ENCODE measurements at places on chromosomes 7 and 10.

- DNase-seq = no peak
Measured at GRCh38 chr7:134293002-134293740, 23.6 kb downstream of the SLC35B4 start.

GRCh38 chr10:97355571-97355975 is 21.0 kb upstream of the FRAT2 start:
- DNase-seq = no peak

DNA sequence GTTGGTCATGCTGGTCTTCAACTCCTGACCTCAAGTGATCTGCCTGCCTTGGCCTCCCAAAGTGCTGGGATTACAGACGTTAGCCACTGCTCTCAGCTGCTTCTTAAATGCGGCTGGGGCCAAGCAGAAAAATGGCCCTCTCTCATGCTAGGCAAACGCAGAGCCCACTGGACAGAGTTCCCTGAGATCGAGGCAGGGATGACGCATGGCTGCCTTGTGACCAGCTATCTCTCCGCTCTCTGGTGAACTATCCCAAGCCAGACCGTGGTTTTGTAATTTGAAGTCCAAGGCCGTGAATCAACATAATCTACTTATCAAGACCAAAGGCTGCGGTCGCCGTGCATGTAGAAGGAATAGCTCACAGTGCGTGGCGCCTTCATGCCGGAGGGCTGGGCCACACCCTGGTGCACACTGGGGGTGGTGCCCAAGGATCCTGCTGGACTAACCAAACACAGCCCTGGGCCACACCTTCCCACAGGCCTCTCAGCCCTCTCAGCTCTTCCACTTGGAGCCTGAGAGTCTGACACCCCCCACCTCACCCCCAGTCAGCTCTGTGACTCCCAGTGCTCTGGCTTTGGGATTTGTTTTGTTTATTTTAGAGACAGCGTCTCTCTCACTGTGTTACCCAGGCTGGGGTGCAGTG is 88.1 kb upstream of the CUX1 start:
- no peak for DNase-seq

- DNase-seq = no peak
Measured at GRCh38 chr10:114388275-114388674, 16.0 kb downstream of the AFAP1L2 start.

DNA sequence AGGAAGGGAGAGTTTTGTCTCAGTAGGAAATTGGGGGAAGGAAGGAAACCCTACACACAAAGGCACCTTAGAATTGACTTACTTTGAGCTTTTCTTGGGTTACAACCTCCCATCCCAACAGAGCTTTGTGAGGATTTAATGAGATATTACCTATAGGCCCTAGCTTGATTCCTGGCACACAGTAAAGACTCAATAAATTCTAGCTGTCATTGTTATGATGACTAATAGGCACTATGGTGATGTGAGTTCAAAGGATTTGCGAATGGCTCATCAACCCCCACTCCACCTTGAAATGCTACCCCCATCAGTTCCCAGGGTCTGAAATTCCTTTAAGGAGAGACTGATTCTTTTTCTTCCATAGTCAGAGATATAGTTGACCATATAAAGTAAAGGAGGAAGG is 67.9 kb upstream of the SMNDC1 start:
- no peak for DNase-seq

GRCh38 chr7:114051871-114052331 is 133.1 kb upstream of the PPP1R3A start:
- no peak for DNase-seq

- DNase-seq = no peak
Measured at GRCh38 chr10:14429043-14429700, 98.4 kb upstream of the FRMD4A start.

GRCh38 chr7:123024989-123025758 is 29.7 kb upstream of the TAS2R16 start:
- no peak for DNase-seq

GRCh38 chr7:115964799-115965198 is 65.8 kb downstream of the TFEC start:
- no peak for DNase-seq

GRCh38 chr7:74619235-74619860 is 38.2 kb upstream of the GTF2I start:
- no peak for DNase-seq

- DNase-seq = no peak
Measured at GRCh38 chr10:37479469-37479868, 354.1 kb downstream of the ANKRD30A start.

- no peak for DNase-seq
Measured at GRCh38 chr10:12358863-12359564, 9.7 kb downstream of the CAMK1D start.

- DNase-seq = no peak
Measured at GRCh38 chr10:96708456-96708855, 11.9 kb downstream of the PIK3AP1 start.

DNA sequence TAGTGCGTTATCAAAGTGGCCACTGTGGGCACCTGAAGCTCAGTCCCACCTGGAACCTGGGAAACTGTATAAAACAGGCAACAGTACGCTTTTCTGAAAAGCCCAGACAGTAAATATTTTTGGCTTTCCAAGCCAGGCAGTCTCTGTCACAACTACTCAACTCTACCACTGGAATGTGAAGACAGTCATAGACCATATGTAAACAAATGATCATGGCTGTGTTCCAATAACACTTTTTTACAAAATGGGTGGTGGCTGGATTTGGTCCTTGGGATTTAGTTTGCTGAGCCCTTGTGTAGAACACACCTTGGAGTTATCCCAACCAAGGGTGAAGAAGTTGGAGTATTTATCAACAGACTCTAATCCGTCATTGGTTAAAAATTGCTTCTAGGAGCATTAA is 259.9 kb downstream of the SKIDA1 start:
- DNase-seq = no peak

DNA sequence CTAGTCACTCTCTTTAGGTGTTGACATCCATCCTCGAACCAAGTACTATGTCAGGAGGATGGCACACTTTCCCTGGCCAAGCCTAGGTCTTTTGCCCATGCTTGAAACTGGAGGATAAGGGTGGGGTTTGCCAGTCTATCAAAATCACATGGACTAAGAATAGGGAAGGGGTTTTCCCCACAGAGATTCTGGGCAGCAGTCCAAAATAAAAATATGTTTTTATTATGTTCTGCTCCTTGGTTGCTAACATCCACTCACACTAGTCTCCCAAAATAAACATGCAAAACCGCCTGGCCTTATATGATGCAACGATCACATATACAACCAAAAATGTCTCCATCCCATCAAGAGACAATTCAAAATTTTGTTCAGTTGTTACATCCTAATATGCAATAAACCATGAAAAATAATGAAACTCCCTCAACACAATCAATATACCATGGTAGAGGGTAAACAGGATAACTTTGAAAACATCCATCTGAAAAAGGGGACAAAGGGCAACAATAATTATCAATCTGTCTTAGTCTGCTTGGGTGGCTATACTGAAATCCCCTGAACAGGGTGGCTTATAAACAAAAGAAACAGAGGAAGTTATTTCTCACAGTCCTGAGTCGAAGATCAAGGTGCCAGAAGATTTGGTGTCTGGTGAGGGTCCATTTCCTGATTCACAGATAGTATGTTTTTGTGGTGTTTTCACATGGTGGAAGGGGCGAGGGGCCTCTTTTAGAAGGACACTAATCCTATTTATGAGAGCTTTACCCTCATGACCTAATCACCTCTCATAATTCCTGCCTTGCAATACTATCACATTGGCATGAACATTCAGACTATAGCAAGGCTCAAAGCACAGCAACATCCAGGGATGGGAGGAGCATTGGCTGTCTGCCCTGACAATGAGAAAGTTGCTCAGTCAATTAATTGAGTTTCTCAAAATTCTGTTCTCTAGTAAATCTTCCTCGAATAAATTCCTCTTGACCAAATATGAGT is 159.3 kb downstream of the ETV1 start:
- no peak for DNase-seq

GRCh38 chr7:113083816-113084495 is 2.7 kb downstream of the GPR85 start:
- DNase-seq = no peak

GRCh38 chr7:40482845-40483244 is 348.0 kb downstream of the SUGCT start:
- DNase-seq = no peak

- no peak for DNase-seq
Measured at GRCh38 chr7:134870781-134871180, 91.3 kb downstream of the CALD1 start.

DNA sequence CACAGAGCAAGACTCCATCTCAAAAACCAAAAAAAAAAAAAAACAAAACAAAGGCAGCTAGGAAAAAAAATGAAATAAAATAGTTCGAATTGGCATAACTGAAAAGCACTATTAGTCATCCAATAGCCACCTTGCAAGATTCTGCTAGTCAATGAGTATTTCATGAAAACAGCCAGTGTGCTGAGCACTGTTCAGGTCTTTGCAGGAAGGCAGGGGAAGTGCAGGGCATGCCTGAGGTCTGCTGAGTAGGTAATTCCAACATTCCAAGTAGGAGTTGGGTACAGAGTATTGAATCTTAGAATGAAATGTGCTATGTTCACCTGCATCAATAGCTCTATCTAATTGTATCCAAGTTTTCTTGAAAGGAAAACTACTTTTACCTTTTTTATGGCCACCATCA is 22.9 kb downstream of the ABRAXAS2 start:
- no peak for DNase-seq

GRCh38 chr10:16644146-16644545 is 122.5 kb upstream of the C1QL3 start:
- DNase-seq = no peak

GRCh38 chr10:92972066-92972870 is 88.3 kb upstream of the CYP26C1 start:
- DNase-seq = no peak

DNA sequence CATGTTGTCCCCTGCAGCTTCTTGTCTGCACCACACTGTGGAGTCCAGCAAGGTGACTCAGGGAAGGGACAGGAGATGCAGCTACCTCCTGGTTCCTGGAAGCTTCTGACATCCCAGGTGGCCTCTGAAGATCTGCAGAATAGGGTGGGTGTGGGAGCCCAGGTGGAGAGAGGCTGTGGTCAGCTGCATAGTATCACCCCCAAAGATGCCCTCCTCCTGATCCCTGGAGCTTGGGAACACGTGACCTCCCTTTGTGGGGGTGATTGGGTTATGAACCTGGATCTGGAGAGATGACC is 25.4 kb downstream of the CALML3 start:
- DNase-seq = no peak

- no peak for DNase-seq
Measured at GRCh38 chr10:120715171-120715570, 136.0 kb upstream of the WDR11 start.

DNA sequence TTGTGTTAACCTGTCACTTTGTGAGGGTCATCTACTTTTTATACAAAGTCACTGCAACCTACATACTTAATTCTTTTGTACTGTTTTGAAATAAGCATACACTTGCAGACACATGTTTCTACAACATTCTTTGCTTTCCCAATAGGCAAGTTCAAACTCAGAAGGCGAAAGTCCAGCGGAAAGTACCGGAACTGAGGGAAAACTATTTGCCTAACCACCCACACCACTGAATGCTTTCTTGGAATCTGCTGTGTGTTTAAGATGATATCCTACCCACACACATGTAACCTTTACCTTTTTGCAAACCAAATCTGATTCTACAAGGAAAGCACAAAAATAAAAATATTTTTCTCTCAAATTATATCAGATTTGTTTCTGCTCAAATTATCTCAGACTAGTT is 139.4 kb upstream of the AGR3 start:
- DNase-seq = no peak

DNA sequence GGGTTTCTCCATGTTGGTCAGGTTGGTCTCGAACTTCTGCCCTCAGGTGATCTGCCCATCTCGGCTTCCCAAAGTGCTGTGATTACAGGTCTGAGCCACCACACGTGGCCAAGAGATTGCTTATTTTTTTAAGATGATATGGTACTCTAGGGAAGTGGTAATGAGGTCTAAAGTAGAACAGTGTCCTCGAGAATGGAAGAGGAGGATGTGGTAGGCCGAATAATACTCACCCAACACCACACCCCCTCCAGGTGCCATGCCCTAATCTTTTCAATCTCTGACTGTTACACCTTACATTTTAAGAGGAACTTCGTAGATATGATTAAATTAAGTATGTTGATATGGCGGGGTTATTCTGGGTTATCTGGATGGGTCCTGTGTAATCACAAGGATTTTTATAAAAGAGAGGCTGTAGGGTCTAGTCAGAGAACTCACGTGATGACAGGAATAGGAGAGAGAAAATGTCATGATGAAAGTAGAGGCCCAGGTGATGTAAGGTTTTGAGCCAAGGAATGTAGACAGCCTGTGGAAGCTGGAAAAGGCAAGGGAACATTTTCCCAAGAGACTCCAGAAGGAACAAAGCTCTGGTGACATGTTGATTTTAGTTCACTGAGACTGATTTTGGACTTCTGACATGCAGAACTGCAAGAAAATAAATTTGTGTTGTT is 29.5 kb downstream of the CDK13 start:
- DNase-seq = no peak

GRCh38 chr10:32150532-32151101 is 94.4 kb upstream of the KIF5B start:
- no peak for DNase-seq

DNA sequence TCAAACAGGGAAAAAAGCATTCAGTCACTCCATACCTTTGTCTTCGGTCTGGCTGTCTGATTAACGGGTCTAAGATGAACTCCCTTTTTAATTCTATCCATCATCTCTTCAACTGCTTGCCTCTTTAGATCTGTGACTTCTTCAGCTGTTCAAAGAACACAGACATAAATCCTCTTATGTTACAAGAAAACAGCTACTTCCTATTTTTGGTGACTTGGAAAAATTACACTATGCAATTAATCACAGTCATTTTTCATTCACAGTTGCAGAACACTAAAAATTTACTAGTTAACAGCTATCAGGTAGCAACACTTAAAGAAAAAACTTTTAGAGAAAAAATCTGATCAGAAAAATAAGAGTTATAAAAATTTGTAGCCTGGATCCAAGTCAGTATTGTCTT is 66.0 kb downstream of the ENO4 start:
- no peak for DNase-seq

DNA sequence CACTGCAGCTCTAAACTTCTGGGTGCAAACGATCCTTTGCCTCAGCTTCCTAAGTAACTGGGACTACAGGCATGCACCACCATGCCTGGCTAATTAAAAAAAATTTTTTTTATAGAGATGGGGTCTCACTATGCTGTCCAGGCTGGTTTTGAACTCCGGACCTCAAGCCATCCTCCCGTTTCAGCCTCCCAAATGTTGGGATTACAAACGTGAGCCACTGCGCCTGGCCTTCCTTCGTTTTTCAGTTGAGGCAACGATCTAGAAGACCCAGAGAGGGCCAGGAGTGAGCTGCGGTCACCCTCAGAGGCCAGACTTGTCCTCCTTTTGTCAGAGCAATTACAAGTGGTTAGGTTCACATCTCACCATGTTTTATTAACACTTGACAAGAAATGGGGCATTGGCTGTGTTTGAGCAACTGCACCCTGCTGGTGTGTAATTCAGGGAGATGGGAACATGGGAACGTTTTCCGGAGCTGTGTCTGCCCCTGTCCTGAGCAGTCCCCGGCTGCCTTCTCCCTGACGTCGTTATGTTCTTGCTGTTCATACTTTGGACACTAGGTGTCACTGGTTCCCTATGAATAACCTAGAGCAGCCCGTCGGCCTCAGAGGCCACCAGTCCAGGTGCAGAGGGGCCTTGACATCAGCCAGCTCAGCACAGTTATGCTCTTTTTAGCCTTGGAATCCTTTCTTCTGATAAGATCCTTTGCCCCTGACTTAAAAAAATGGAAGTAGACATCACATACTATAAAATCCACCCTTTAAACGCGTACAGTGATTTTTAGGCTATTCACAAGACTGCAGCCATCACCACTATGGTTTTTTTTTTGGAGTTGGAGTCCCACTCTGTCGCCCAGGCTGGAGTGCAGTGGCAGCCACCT is 375.0 kb downstream of the TYW1 start:
- DNase-seq = peak; percentile 19
